ENCODE measurements at places on chromosomes 16 and 17. TPM values are rescaled to one million over a fixed set of nuclear protein-coding genes. Genes with fewer than 3 reads are reported as not detected.

Gene METTL26
- 46.1 TPM for polyA plus RNA-seq

Gene PIGL
- 26.5 TPM for polyA plus RNA-seq

Gene SLC5A10
- 0.15 TPM for polyA plus RNA-seq

Gene FA2H
- polyA plus RNA-seq, result 5.9 TPM

Gene CDH1
- polyA plus RNA-seq, result 101 TPM

Gene RNF222
- polyA plus RNA-seq, result 0.12 TPM

Gene TBC1D26
- 1.2 TPM for polyA plus RNA-seq

Gene MYOCD
- polyA plus RNA-seq, result 5.1 TPM

Gene ACSM5
- 9.2 TPM for polyA plus RNA-seq

Gene TMEM101
- polyA plus RNA-seq, result 47.5 TPM

Gene ASB16
- 2.5 TPM for polyA plus RNA-seq

Gene MT1G
- polyA plus RNA-seq, result 37.1 TPM

Gene ABCA8
- 8.8 TPM for polyA plus RNA-seq

Gene KAT2A
- polyA plus RNA-seq, result 42.1 TPM

Gene C16orf74
- polyA plus RNA-seq, result 3.1 TPM

Gene PRSS21
- polyA plus RNA-seq, result not detected

Gene ATAD5
- polyA plus RNA-seq, result 7.0 TPM
